H1 (cell line): ENCODE measurements at places on chromosomes 5 and 9.
A peak's percentile ranks its signal among the peaks of the same experiment; 100 is the strongest.

DNA sequence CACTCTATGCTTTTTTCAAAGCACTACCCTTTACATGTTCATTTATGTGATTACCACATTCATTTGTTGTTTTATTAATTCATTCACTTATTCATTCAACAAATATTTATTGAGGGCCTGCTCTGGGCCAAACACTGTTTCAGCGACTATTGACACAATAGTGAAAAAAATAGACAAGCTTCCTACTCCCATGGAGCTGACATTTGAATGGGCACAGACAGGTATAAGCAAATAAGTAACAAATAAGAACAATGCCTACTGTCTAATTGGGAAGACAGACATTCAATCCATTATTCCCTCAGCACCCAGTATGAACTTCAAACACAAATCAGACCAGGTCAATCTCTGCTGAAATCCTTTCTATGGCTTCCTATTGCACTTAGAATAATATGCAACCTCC lies 156.9 kb upstream of the NR3C1 start:
- no peak for DNase-seq

DNA sequence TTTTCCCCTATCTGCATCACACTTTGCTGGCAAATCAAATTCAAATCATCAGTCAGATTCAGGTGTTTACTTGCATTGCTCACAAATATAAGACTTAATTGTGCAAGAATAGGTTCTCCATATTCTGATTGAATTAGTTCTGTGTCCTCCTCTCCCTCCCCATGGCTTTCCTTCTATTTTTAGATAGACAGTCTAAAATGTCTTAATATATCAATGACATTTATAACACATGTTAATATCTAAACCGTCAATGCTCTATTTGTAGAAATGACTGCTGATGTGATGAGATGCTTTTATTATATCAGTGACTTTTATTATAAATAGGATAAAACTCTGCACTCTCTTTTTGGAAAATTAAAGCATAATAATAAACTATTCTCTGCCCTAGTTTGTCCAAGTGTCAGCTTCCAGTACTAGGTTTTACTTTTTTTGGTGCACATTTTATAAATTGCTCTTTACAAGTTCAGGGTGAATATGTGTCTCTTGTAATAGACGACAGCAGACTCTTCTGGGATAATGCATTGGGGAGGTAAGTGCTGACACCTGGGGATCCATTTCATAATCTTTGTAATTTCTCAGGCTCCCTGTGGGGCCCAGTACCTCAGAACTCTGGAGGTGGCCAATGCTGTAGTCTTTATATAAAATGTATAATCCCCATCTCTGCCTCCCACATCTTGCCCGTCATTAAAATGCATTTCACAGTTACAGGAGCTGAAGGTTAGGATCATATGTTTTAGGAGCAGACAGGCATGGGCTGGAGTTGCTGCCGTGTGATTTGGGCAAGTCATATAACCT lies 321.5 kb downstream of the BRINP1 start:
- no peak for DNase-seq

DNA sequence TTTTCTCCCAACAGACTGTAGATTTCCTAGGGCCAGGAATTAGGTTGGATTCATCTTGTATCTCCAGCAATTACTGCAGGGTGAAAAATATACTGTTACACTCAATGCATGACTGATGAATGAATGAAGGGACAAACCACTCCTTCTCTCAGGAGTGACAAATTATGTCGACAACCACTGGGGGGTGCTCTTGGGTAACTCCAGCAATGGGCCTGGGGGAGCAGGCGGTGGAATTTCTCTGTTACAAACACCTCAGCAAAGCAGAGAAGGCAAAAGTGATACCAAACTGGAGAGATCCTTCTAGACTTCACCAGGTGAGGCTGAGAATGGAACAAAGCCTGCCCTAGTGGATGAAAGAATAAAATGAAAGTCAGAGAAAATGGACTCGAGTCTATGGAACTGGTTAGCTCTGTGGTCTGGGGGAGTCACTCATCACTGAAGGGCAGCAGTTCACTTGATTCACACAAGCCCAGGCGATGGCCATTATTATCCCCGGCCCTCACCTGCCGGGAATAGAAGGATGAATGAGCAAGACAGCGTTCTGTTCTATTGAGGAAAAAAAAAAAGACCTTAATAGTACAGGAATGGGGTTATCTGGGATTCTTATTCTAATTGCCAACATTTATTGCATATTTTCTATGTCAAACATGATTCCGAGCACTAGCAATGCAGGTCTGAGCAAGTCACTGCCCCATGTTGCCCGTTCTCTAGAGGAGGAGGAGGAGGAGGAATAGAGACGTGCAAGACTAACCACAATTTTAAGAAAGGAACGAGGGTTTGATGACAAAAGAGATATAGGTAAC lies 341.1 kb downstream of the ASTN2 start:
- DNase-seq: peak; percentile 83

DNA sequence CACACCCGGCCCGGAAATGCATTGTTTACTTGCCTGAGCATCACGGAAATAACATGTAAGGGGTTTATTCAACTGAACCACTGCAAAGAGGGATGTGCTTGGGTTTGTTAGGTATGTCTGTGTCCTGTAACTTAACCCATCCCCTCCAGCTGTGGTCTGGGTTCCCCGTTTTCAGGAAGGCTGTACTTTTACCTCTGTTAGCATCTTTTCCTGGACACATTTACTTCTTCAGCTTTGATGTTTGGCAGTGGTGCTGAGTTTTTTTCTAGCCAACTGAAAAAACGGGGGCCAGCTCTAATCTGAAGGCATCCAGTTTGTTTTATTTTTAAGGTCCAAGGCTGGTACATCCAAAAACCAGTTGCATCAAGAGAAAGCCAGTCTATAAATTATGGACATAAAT lies 561.8 kb downstream of the BNC2 start:
- DNase-seq: no peak

DNA sequence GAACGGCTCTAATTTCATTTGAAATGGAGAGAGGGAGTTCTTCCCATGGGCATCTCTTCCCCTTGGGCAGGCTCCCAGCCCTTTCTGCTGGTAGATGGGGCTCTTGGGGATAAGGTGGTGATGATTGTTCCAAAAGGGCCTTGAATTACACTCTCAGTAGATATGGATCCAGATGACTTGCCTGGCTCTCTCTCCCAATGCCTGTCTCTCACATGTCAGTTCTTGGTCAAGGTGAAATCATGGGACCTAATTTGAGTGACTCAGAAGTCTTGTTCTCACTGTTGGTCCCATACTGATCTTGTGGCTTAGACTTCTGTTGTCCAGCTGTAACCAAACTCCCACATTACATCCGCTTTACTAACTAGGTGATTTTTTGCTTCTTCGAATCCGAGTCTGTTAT lies 317.0 kb upstream of the RFX3 start:
- DNase-seq: no peak

- no peak for DNase-seq
These were observed 2.2 kb downstream of the NXNL2 start for GRCh38 chr9:88536951-88537760.

- no peak for DNase-seq
These were observed 39.0 kb downstream of the RIGI start for GRCh38 chr9:32486839-32487562.

DNA sequence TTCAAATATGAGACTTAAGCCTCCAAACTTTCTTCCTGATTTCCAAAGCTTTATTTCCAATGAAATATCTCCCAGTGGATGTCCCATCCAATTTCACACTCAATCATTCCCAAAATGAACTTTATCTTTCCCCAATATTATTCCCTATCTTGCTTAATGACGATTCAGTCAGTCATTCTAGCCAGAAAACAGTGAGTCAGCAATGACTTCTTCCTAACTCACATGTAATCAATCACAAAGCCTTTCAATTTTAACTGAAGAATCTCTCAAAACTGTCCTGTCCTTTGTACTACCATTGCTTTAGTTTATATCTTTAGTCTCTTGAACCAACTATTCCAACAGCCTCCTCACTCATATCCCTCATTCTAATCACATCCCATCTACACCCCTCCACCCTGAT lies 34.9 kb downstream of the NSA2 start:
- no peak for DNase-seq

DNA sequence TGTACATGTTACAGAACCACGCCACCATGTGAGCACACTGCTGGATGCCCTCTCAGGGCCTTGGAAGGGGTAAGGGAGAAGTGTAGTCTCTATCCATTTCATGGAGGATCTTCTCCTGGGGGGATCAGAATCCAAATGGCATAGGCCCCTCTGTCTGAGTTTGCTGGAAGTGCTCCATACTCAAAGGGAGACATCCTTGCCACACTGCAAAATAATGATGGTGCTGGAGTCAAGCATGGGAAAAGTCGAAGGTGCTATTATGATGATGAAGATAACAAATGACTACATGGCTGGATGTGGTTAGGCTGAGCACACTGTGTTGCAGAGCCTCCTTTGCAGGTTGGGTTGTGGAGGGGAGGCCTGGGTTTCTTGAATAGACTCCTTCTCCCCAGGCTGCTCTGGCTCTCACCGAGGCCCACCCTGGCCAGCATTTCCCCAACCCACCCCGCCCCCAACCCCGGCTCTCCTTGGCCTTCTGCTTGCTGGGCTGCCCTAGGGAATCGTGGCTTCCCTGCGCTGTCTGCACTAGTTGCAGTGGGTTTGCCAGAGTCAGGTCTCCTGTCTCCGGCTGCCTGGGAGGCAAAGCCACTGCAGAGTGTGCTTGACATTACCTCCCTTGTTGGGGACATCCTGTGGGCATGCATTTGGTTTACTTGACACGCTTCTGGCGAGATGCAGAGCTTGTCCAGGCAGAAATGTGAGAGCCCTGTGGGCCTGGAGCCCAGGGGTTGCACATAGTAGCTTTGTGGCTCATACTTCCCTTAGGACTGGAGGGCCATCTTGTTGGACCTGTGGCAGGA lies 3.0 kb downstream of the MVB12B start:
- no peak for DNase-seq

DNA sequence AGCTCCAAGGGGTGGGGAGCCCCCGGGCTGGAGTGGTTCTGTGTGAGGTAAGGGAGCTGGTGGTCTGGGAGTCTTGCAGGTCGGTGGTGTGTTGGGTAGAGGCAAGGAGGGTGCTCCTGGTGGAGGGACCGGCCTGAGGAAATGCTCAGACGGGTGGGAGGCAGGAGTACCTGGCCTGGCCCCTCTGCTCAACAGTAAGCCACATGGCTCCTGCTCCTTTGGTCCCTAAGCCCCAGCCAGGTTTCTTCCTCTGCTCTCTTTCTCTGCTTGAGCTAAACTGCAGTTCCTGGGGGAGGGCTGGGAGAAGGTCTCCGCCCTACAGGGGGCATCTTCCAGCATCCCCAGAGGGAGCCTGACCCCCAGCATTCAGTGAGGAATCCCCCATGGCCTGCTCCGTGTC lies 17.2 kb downstream of the TSPAN17 start:
- no peak for DNase-seq

DNA sequence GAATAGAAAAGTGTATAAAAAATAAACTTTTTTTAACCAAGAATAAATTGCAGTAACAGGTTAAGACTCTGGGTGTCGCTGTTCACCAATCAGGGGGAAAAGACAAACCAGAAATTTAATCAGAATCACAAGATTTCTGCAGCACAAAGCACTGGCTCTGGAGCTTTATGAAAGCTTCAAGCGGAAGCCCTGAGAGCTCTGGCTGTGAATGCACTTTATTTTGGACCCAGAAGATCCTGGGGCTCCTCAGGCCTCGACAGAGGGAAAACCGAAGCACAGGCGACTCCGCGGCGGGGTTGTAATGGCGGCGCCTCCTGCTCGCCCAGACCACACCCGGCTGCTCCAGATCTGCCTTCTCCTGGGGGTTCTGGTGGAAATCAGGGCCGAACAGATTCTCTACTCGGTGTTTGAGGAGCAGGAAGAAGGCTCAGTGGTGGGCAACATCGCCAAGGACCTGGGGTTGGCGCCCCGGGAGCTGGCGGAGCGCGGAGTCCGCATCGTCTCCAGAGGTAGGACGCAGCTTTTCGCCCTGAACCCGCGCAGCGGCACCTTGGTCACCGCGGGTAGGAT lies at the start of gene PCDHGA4:
Gene PCDHGA4 (plus strand): TSS at position 122 of the 570 bp plus-strand sequence. CDS start 87 bp downstream, at position 209.
- DNase-seq: no peak

GRCh38 chr9:12862611-12863410 lies 88.0 kb downstream of the LURAP1L start:
- no peak for DNase-seq

- DNase-seq: no peak
These were observed 2.6 kb upstream of the LCN2 start for GRCh38 chr9:128146591-128147120.

GRCh38 chr5:88702332-88702731 lies 180.7 kb downstream of the MEF2C start:
- no peak for DNase-seq

DNA sequence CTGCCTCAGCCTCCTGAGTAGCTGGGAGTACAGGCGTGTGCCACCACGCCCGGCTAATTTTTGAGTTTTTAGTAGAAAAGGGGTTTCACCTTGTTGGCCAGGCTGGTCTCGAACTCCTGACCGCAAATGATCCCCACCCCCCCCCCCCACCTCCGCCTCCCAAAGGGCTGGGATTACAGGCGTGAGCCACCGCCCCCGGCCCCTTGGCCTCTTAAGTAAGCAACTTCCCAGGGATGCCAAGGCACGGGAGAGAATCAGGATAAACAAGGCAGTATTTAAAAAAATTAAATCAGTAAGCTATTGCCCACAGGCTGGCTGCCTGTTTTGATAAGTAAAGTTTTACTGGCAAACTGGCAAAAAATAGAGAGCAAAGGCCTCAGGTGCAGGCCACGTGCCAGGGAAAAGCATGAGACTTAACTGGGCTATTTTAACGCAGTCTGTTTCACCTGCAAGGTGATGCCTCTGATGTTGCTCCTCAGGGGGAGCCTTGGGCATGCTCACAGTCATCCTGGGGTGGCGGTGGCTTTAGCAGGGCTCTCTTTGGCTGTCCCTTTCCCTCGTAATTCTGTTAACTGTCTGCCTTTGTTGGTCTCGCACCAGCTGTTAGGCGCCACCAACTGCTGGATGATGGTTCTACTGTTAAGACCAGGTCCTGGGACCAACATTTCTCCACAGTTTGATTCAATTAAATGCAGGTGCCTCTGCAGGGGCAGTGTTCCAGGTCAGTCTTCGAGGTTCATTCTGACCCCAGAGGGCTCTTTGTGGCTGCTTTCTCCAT lies 19.4 kb upstream of the RNF130 start:
- DNase-seq: no peak

GRCh38 chr9:136799854-136800657 lies 3.9 kb downstream of the CCDC183 start:
- peak; percentile 91 for DNase-seq

- no peak for DNase-seq
These were observed 89.5 kb downstream of the ARSB start for GRCh38 chr5:78895616-78896015.

DNA sequence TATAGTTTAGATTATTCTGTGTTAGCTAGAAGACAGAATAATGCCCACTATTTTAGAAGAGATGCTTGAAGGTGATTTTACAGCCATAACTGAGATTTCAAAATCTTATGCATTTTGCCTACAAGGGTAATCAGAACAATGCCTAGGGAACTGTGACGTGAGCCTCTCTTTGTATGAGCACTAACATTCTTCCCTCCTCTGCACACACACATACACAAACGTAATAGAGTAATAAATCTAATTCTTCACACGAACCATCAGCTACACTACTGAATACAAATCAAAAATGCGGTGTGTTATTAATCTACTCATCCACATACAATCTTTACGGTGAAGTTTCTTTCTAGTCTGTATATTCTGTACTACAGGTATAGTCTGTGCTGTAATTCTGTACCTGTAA lies 227.8 kb downstream of the PLK2 start:
- no peak for DNase-seq

GRCh38 chr9:77440057-77440456 lies 208.1 kb downstream of the GNA14 start:
- DNase-seq: peak; percentile 64
